Hematopoietic multipotent progenitor cell treated with erythropoietin and hydrocortisone succinate and interleukin-3 and kit ligand, for 17 days (in vitro differentiated cells): ENCODE measurements at places on chromosomes 3 and 15.
A peak's percentile ranks its signal among the peaks of the same experiment; 100 is the strongest.

DNA sequence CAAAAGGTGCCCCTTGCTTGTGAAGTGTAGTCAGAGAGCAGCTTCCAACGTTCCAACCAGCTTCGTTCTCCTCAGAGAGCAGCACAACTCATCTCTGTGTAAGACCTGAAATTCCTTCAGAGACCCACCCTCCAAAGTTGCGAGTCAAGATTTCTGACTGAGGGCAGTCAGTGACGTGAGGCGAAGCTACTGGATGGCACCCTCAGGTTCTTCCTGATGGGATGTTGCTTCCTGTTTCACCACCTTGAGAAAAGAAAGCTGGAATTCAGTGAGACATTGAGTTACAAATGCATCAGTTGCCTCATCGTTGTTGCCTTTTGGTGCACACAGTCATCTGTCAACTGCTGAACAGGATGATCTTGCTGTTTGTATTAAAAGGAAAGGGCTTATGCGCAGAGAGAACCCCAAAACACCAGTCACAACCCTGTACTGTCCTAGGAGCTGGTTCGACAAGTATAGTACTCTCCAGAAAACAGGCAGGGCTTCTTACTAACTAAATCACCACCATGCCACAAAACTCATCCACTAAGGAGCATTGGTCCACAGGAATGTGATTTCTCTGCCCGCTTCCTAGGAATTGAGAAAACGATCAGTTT, at the start of gene CERS3:
CERS3 (minus strand) TSS at position 118 of the 596 bp plus-strand sequence. CDS start 27,101 bp downstream, outside the sequence.
- DNase-seq = no peak

DNA sequence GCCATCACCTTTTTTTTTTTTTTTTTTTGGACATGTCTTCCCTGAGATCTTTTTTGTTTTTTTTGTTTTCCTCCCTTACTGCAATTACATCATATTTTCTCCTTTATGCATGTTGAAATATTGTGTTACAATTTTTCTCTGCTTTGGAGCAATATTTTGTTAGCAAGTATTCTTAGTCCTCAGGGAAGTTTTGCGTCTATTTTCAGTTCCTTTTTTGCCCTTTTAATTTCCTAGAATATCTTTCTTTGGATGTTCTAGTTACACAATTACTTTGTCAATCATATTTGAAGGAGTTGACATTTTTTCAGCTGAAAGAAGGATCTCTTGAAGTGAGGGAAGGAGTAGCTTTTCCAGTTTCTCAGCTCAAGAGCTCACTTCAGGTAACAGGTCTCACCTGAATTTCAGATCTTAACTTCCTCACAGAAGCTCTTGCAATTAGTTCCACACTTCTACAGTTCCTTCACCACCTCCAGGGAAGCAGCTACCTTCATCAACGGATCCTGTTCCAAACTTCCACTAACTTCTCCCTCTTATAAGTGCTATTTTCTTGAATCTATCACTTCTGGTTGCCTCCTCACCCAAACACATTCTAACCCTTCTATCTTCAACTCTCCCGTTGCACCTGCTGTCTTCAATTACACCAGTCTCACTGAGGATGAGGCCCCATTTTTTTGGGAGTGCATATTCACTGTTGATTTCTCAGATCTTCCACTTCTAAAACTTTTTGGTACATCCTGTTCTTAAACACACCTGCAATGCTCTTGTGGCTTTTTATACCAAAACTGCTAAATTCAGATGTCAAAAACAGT, 57.8 kb upstream of the CPOX start:
- DNase-seq = no peak

GRCh38 chr3:194135806-194136518, at the start of gene HES1:
TSS of gene HES1 (plus strand) at chr3:194136148. CDS start at chr3:194136381, 233 bp downstream.
- peak; percentile 54 for DNase-seq

- no peak for DNase-seq
Measured at GRCh38 chr15:70964058-70964457, 71.4 kb downstream of the LRRC49 start.

DNA sequence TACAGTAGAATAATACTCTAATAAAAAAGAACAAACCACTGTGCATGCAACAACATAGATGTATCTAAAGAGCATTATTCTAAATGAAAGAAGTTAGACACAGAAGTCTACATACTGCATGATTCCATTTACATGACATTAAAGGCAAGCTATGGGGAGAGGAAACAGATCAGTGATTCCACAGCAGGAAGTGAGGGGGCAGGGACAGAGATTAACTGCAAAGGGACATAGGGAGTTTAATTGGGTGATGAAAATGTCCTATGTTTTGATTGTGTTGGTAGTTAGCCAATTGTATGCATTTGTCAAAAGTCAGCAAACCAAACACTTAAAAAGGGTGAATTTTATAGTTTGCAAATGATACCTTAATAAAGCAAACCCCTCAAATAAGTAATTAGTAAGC, 13.8 kb downstream of the CRYGS start:
- no peak for DNase-seq

GRCh38 chr15:47744973-47745372, 27.7 kb downstream of the SEMA6D start:
- no peak for DNase-seq

DNA sequence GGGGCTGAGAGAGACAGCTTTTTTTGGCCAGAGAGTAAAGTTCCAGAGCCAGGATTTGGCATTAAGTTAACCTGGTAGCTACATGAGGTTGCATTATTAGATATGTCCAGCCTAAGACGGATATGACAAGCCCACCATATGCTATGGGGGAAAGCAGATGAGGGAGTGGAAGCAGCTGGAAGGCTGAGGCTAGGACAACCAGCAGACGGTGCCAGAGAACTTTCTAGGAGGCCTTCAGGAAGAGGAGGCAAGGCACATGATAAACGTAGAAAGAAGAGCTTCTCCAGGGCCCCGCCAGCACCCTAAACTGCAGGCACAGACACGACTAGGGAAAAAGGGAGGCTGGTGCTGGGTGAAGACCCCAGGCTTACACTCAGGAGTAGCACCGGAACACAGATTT, 87.0 kb downstream of the CTNNB1 start:
- no peak for DNase-seq

DNA sequence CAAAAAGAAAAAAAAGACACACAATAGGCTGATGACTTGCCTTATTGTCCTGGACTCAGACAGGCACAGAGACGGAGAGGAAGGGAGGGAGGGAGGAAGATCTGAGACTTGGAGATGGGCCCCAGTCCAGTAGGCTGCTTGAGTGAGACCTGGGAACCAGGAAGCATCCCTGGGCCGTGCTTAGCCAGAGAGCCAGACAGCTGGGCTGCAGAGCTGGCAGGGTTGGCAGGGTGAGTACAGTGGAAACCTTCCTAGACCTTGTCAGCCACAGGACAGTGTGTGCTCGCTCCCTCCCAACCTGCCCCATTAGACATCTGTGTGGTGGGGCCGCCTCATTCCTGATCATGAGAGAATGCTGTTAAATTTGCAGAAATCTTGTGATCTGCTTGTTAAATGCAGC, 107.9 kb upstream of the ALDH1A3 start:
- DNase-seq = no peak

GRCh38 chr15:50735156-50735555, 30.4 kb downstream of the SPPL2A start:
- DNase-seq = no peak

GRCh38 chr15:48696627-48697312, 51.3 kb upstream of the FBN1 start:
- peak; percentile 17 for DNase-seq

GRCh38 chr3:27557411-27557810, 73.2 kb upstream of the SLC4A7 start:
- DNase-seq = no peak
